ENCODE measurements at places on chromosomes 12 and 14. TPM values are rescaled to one million over a fixed set of nuclear protein-coding genes. Genes with fewer than 3 reads are reported as not detected.

Gene SERPINA1
- 45.0 TPM for total RNA-seq

Gene GPR162
- 0.59 TPM for total RNA-seq

Gene SYCP3
- total RNA-seq: not detected

Gene TMTC1
- 5.1 TPM for total RNA-seq

Gene HRK
- 0.16 TPM for total RNA-seq

Gene STAT6
- total RNA-seq: 116 TPM

Gene GPR135
- 0.93 TPM for total RNA-seq

Gene SPIC
- not detected for total RNA-seq

- DNase-seq: no peak
- peaks cover 13% of the 10 kb centered on the region for H3K4me1 ChIP-seq
- H3K36me3 ChIP-seq: no peaks in the 10 kb centered on the region
- H3K27me3 ChIP-seq: no peaks in the 10 kb centered on the region
- H3K27ac ChIP-seq: no peak overlapping the region
These were observed 1.1 kb downstream of the MED6 start for GRCh38 chr14:70599345-70599744.

GRCh38 chr14:92924247-92924646 is 1.3 kb downstream of the CHGA start:
- H3K27ac ChIP-seq: no peak overlapping the region
- no peak for DNase-seq
- no peaks in the 10 kb centered on the region for H3K27me3 ChIP-seq
- H3K36me3 ChIP-seq: no peaks in the 10 kb centered on the region
- H3K4me1 ChIP-seq: no peaks in the 10 kb centered on the region

- no peaks in the 10 kb centered on the region for H3K36me3 ChIP-seq
- no peaks in the 10 kb centered on the region for H3K27me3 ChIP-seq
- H3K27ac ChIP-seq: no peak overlapping the region
- peak overlapping the region; percentile 3 for H3K4me3 ChIP-seq
- DNase-seq: peak; percentile 28
These were observed 1.1 kb downstream of the CNTN1 start for GRCh38 chr12:40693207-40693821.

GRCh38 chr14:77032844-77033621 is 4.5 kb upstream of the IRF2BPL start:
- H3K27ac ChIP-seq: peak overlapping the region; percentile 99
- no peaks in the 10 kb centered on the region for H3K27me3 ChIP-seq
- DNase-seq: peak; percentile 94
- H3K4me1 ChIP-seq: peaks cover 76% of the 10 kb centered on the region

- no peak overlapping the region for H3K4me3 ChIP-seq
- peak; percentile 15 for DNase-seq
- H3K4me1 ChIP-seq: no peaks in the 10 kb centered on the region
- H3K36me3 ChIP-seq: no peaks in the 10 kb centered on the region
- no peaks in the 10 kb centered on the region for H3K27me3 ChIP-seq
These were observed 348.3 kb downstream of the BMP4 start for GRCh38 chr14:53608369-53608768.

GRCh38 chr12:94418517-94418916 is 41.1 kb downstream of the CEP83 start:
- H3K27me3 ChIP-seq: no peaks in the 10 kb centered on the region
- H3K4me1 ChIP-seq: no peaks in the 10 kb centered on the region
- no peak for DNase-seq
- no peak overlapping the region for H3K4me3 ChIP-seq

DNA sequence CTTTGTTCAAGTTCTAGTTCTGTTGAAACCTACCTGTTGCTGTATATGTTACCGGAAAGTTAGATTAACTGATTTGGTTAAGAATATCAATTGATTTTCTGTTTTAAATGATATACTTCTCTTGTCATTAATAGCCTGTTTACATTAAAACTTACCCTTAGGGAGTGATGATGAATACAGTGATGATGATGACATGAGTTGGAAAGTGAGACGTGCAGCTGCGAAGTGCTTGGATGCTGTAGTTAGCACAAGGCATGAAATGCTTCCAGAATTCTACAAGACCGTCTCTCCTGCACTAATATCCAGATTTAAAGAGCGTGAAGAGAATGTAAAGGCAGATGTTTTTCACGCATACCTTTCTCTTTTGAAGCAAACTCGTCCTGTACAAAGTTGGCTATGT is 33.0 kb downstream of the CAND1 start:
- H3K27ac ChIP-seq: no peak overlapping the region
- H3K4me1 ChIP-seq: peaks cover 10% of the 10 kb centered on the region
- no peak for DNase-seq
- no peak overlapping the region for H3K4me3 ChIP-seq
- peaks cover 15% of the 10 kb centered on the region for H3K36me3 ChIP-seq
- no peaks in the 10 kb centered on the region for H3K27me3 ChIP-seq

GRCh38 chr14:47154276-47154797 is 502.8 kb upstream of the RPL10L start:
- H3K27me3 ChIP-seq: no peaks in the 10 kb centered on the region
- H3K4me1 ChIP-seq: no peaks in the 10 kb centered on the region
- DNase-seq: no peak

- peaks cover 24% of the 10 kb centered on the region for H3K4me1 ChIP-seq
- H3K4me3 ChIP-seq: no peak within 1 kb of the TSS
- no peaks in the 10 kb centered on the region for H3K27me3 ChIP-seq
- H3K27ac ChIP-seq: peak within 1 kb of the TSS; percentile 61
These were observed at the start of gene RNASE7 for GRCh38 chr14:21041676-21042433. Gene RNASE7, plus strand, starts transcription at chr14:21042362. Its CDS starts 631 bp downstream, at chr14:21042993.

GRCh38 chr14:63147018-63147417 is 57.2 kb upstream of the RHOJ start:
- H3K27me3 ChIP-seq: peaks cover 6% of the 10 kb centered on the region
- H3K27ac ChIP-seq: no peak overlapping the region
- DNase-seq: no peak
- H3K36me3 ChIP-seq: no peaks in the 10 kb centered on the region
- no peaks in the 10 kb centered on the region for H3K4me1 ChIP-seq

DNA sequence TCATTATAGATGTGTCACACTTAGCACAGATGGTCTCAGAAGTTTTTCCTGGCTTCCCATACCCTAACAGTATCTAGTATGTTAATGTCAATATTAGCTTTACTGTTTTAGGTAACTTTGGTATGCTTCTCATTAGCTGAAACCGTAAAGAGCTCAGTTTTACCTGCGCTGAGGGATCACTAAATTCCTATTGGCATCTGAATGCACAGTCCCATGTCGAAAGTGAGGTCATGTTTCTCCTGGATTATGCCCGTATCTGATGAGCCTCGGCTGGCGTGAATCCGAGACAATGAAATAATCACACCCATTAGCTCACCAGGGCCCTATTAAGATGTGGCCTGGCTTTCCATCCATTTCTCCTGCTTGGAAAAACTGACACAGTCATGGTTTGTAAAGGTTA is 418.2 kb downstream of the ZFP36L1 start:
- no peak overlapping the region for H3K4me3 ChIP-seq
- H3K27ac ChIP-seq: no peak overlapping the region
- H3K36me3 ChIP-seq: no peaks in the 10 kb centered on the region
- no peaks in the 10 kb centered on the region for H3K27me3 ChIP-seq
- no peak for DNase-seq
- no peaks in the 10 kb centered on the region for H3K4me1 ChIP-seq

- DNase-seq: no peak
- no peaks in the 10 kb centered on the region for H3K27me3 ChIP-seq
- no peaks in the 10 kb centered on the region for H3K36me3 ChIP-seq
- no peaks in the 10 kb centered on the region for H3K4me1 ChIP-seq
These were observed 67.0 kb downstream of the PTHLH start for GRCh38 chr12:27905285-27906126.

GRCh38 chr12:54588110-54588889 is at the start of gene PPP1R1A:
Gene PPP1R1A, minus strand, starts transcription at chr12:54588659. Its CDS starts 171 bp downstream, at chr12:54588488.
- no peaks in the 10 kb centered on the region for H3K27me3 ChIP-seq
- H3K4me3 ChIP-seq: peak within 1 kb of the TSS; percentile 52
- peaks cover 7% of the 10 kb centered on the region for H3K4me1 ChIP-seq
- H3K27ac ChIP-seq: no peak within 1 kb of the TSS
- no peak for DNase-seq

DNA sequence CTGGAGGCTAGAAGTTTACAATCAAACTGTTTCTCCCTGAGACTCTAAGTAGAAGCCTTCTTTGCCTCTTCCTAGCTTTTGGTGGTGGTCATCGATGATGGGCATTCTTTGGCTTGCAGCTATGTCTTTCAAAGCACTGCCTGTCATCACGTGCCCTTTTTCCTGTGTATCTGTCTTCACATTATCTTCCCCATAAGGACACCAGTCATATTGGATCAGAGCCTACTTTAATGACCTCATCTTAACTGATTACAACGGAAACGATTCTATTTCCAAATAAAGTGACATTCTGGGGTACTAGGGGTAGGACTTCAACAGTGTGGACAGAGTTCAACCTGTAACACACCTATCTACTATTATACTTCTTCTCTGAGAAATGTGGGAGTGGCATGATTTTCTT is 31.1 kb upstream of the IFNG-AS1 start:
- H3K4me3 ChIP-seq: no peak overlapping the region
- no peak for DNase-seq
- no peaks in the 10 kb centered on the region for H3K27me3 ChIP-seq
- H3K4me1 ChIP-seq: no peaks in the 10 kb centered on the region
- H3K36me3 ChIP-seq: no peaks in the 10 kb centered on the region
- no peak overlapping the region for H3K27ac ChIP-seq

DNA sequence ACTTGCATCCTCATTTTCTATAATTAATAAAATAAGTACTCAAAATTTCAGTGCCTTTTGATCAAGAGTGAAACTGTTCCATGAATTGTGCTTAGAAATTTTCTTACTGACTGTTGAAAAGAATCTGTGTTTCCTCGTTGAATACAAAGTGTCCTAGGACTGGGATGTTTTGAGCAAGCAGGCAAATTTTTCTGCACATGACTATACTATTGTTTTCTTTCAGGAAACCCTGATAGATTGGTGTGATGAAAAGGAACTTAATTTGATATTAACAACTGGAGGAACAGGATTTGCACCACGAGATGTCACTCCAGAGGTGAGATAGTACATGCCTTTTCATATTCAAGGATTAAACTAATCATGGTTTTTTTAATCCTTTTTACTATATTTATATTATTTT is 316.3 kb downstream of the GPHN start:
- H3K4me1 ChIP-seq: no peaks in the 10 kb centered on the region
- no peak overlapping the region for H3K27ac ChIP-seq
- no peak overlapping the region for H3K4me3 ChIP-seq
- DNase-seq: no peak
- H3K27me3 ChIP-seq: no peaks in the 10 kb centered on the region

DNA sequence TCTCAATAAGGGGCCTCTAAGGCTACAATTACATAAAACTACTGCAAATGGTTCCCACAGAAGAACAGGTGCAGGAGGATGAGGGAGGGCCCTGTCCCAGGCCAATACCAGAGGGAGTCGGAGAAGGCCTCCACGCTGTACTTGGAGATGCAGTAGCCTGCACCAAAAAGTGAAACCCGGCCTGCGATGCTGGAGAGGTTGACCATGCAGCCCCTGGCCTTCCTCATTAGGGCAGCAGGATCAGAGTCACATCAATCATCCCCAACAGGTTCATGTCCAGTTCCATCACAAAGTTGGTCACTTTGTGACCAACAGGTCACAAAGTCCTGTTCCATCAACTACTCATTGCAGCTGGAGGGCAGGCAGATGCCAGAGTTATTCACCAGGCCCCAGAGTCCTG is 23.0 kb downstream of the ZBTB39 start:
- no peak overlapping the region for H3K27ac ChIP-seq
- H3K36me3 ChIP-seq: no peaks in the 10 kb centered on the region
- no peak overlapping the region for H3K4me3 ChIP-seq

DNA sequence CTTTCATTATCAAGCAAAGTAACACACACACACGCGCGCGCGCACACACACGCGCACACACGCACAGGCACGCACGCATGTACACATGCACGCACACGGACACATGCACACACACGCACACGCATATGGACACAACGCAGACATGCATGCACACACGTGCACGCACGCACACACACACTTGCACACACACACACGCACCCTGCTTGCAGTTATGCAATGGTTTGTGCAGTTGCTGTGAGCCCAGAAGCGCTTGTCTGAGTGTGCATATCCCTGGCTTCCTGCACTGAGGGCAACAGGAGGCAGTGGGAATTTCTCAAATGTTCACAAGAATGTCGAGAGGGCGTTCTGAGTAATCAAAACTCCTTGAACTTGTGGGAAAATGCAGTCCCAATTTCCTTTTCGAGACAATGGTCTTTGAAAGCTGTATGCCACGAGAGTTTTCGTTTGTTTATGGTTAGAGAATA is 41.6 kb downstream of the NFKBIA start:
- H3K4me1 ChIP-seq: no peaks in the 10 kb centered on the region
- no peak overlapping the region for H3K27ac ChIP-seq
- no peaks in the 10 kb centered on the region for H3K27me3 ChIP-seq
- H3K4me3 ChIP-seq: no peak overlapping the region

DNA sequence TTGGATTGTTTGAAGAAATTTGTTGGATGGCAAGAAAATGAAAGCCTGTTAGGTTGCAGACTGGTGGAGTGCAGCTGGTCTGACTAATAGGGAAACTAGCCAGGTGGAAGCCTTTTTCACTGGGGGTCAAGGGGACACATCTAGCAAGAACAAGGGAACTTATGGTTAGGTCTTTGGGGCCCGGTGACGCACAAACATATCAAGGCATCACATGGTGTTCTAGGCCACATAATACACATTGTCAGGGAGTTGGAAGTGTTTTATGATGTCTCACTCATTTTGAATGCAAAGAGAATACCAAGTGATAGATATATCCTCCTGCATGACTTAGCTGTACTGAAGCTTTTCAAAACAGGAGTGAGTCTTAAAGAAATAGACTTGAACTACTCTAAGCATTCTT is 351.2 kb downstream of the KCNH5 start:
- no peak overlapping the region for H3K4me3 ChIP-seq
- H3K27me3 ChIP-seq: no peaks in the 10 kb centered on the region
- DNase-seq: no peak
- H3K36me3 ChIP-seq: no peaks in the 10 kb centered on the region
- no peak overlapping the region for H3K27ac ChIP-seq

DNA sequence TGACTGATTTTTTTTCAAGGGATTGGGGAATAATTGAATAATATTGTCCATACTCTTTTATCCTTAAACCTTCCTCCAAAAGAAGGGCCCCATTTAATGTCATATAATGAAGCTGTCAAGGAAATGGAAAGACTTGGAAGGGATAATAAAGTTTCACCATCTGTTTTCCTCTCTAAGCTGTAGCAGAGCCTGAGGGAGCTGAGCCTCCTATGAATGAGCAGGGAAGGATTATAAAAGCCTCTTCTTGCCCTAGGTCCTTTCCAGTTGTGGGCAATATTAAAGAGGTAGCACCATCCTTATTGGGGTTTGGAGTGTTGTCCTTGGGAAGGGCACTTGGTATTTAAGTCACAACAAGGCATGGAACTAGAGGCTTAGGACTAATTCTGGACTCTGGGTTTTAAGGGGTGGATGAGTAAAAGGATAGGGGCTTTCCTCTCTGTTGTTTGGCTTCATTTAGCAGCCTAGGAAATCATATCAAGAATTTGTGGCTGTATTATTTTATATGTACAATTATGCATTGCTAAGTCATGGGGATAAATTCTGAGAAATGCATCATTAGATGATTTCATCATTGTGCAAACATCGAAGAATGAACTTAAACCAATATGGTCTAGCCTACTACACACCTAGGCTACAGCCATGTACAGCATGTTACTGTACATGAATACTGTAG is 408.5 kb upstream of the DCN start:
- no peaks in the 10 kb centered on the region for H3K36me3 ChIP-seq
- no peak overlapping the region for H3K27ac ChIP-seq
- no peak for DNase-seq
- H3K4me3 ChIP-seq: no peak overlapping the region
- H3K4me1 ChIP-seq: peaks cover 11% of the 10 kb centered on the region
- H3K27me3 ChIP-seq: no peaks in the 10 kb centered on the region

- peak overlapping the region; percentile 79 for H3K27ac ChIP-seq
- H3K4me3 ChIP-seq: peak overlapping the region; percentile 91
- DNase-seq: peak; percentile 60
- no peaks in the 10 kb centered on the region for H3K36me3 ChIP-seq
- H3K27me3 ChIP-seq: no peaks in the 10 kb centered on the region
These were observed 2.2 kb downstream of the CDK2AP1 start for GRCh38 chr12:123269395-123269892.
